NCI-H748 treated with DMSO at 0.1 percent for 48 hours (cell line): ENCODE measurements at places on chromosomes 12 and 14.

DNA sequence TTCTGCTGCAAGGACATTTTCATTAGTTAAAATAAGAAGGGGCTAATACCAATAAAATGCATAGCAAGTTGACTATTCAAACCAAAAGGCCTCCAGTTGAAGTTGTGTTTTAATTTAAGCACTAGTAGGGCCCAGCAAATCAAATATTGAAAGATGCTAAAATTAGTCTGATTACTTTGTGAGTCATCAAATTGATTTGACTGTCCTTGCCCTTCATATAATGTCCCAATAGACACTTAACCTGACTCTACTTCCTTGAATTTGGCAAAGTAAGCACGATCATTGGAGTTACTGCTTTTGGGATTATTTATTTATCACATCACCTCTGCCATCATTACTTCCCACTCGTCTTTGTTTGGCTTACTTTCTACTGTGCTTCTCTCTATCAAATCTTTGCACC, 798.5 kb downstream of the DIO2 start:
- DNase-seq = no peak

- DNase-seq = no peak
These were observed 1994.9 kb upstream of the FLRT2 start for GRCh38 chr14:83534995-83535394.

- DNase-seq = no peak
These were observed 19.5 kb downstream of the GCN1 start for GRCh38 chr12:120175062-120175461.

DNA sequence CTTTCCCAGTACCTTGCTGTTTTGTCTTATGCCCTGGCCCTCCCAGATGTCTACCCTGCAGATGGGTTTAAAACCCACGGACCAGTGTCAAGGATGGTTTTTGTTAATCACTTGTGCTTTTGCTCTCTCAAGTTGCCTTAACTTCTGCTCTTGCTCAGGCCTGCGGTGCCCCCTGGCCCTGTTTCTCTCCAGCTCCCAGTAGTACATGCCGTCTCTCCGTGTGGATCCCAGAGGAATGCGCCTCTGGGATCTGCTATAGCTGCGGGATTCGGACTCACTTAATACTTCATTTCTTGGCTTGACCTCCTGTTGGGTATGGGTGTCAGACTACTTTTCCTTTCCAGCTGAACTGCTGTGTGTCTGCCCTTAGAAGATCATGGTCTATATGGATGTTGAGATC, 14.5 kb downstream of the PLEKHG3 start:
- DNase-seq = no peak

DNA sequence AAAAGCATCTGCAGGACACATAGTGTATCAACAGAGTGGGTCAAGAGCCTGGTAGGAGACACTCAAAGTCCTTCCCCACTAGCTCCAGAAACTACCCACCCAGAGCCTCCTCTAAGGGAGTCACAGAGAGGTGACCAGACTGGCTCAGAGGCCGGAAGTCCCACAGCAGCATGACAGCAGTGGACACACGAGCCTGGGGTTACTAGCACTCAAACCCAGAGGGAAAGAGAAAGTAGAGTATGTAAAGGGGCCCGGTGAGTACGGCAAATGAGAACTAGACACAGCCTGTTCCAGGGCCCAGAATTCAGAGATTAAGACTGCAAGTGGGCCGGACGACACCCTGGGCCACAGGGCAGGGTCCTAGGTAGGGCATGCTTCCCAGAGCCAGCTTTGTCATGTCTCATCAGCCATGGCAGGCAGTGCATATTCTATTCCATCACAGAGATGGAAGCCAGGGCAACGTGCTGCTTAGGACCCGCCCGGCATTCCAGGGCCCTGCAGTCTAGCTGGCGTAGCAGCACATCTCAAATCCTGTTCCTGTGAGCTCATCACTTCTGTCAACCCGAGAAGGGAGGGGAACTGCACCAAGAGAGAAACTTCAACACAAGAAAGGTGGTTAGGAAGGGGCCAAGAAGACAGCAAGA, 4.2 kb downstream of the IFFO1 start:
- no peak for DNase-seq
